BJ (cell line): ENCODE measurements at places on chromosomes 5 and 9.

GRCh38 chr5:124504081-124504916 is 242.1 kb downstream of the ZNF608 start:
- no peak for DNase-seq

GRCh38 chr9:107218829-107219485 is 64.1 kb upstream of the RAD23B start:
- no peak for DNase-seq

GRCh38 chr5:177357146-177357458 is 622 bp upstream of the RGS14 start:
- no peak for DNase-seq

GRCh38 chr5:57653636-57654290 is 171.2 kb upstream of the ACTBL2 start:
- DNase-seq: no peak

GRCh38 chr5:142785206-142785605 is 15.0 kb downstream of the ARHGAP26 start:
- no peak for DNase-seq

DNA sequence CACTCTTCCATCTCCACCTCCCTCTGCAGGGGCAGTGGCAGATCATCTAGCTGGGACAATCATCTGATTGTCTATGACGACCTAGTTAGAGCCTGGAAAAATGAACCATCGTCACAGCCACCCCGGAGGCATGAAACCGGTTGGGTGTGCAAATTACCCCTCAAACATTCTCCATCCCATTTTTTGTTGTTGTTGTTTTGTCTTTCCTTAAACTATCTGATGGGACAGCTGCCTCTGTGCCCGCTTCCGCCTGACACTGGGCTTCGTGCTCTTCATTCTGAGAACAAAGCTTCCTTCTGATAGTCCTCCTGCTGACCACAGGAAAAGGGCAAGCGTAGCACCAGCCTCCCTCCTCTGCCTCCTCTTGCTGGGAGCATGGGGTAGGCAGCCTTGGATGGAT is 7.0 kb upstream of the NDST1 start:
- DNase-seq: no peak
